ENCODE measurements at places on chromosomes 4 and X. TPM values are rescaled to one million over a fixed set of nuclear protein-coding genes. Genes with fewer than 3 reads are reported as not detected.

GRCh38 chr4:57081651-57082621 is 28.2 kb downstream of the IGFBP7 start:
- no peak overlapping the region for H3K27ac ChIP-seq
- H3K27me3 ChIP-seq: peaks cover 23% of the 10 kb centered on the region
- no peaks in the 10 kb centered on the region for H3K36me3 ChIP-seq
- H3K4me1 ChIP-seq: no peaks in the 10 kb centered on the region
- DNase-seq: no peak

Gene SSX3
- not detected for total RNA-seq

- no peak overlapping the region for H3K4me3 ChIP-seq
- H3K36me3 ChIP-seq: no peaks in the 10 kb centered on the region
- peaks cover 5% of the 10 kb centered on the region for H3K27me3 ChIP-seq
- no peak for DNase-seq
These were observed 27.1 kb downstream of the PIR start for GRCh38 chrX:15465896-15466651.

Gene SPANXN4
- total RNA-seq: not detected

Data from activated CD4-positive, alpha-beta T cell treated with anti-CD3 and anti-CD28 coated beads, Interleukin-2, amount 10 ng/mL, durations not matched to agents 7 days and 5 days (primary cell).